Psoas muscle (tissue), 8 donors: ENCODE measurements at places on chromosomes 1 and 21. TPM values are rescaled to one million over a fixed set of nuclear protein-coding genes. Genes with fewer than 3 reads are reported as not detected.

The SYNC gene
- total RNA-seq: 82.5 TPM

GRCh38 chr1:32892368-32893197 lies 6.3 kb downstream of the HPCA start:
- DNase-seq: no peak

DNA sequence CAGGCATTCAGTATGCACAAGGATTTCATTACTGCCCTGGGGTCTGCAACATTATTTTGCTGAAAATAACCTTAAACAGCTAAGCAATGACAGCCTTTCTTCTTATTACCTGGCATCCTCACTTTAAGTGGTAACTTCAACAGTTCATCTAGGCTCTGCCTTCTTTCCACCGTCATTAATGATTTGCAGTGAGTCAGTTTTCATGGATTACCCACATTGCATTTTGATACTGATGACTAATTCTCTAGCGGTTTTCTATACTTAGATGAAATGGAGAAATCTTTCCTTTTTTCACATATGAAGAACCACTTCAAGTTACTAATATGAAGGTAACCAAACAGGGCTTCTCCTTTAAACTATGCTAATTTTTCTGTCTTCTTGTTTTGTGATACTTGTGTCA lies 226.9 kb upstream of the TMPRSS15 start:
- no peak for DNase-seq

GRCh38 chr21:44520326-44521300 lies 19.4 kb downstream of the KRTAP10-1 start:
- DNase-seq: peak; percentile 25

The TOR1AIP2 gene
- total RNA-seq: 56.4 TPM

- DNase-seq: no peak
These were observed 2.5 kb downstream of the FMN2 start for GRCh38 chr1:240094041-240094722.

The PLA2G2C gene
- not detected for total RNA-seq

- no peak for DNase-seq
These were observed 81.2 kb downstream of the TOMM20 start for GRCh38 chr1:235047331-235047871.

GRCh38 chr1:74471470-74471869 lies 40.9 kb downstream of the LRRC53 start:
- DNase-seq: no peak

GRCh38 chr1:196088541-196088940 lies 519.7 kb downstream of the KCNT2 start:
- DNase-seq: no peak

DNA sequence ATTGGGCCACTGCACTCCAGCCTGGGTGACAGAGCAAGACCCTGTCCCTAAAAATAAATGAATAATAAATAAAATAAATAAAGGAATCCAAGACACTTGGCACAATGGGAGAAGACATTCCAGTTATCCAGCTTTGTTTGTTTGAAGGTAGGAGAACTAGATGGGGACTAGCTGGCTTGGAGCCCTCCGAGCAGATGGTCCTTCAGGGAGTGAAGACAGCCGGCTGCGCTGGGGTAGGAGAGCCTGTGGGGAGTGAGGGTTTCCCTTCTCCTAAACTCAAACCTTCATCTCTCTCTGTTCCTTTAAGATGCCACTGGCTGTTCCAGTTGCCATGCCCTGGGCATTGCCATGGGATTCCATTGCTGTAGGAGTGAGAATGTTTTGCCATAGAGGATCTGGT lies 120.6 kb downstream of the NAV1 start:
- no peak for DNase-seq

The TNFSF4 gene
- 0.08 TPM for total RNA-seq

The EPRS1 gene
- 81.2 TPM for total RNA-seq
